Putamen (tissue), 1 donor: ENCODE measurements at places on chromosomes 5 and 9.

DNA sequence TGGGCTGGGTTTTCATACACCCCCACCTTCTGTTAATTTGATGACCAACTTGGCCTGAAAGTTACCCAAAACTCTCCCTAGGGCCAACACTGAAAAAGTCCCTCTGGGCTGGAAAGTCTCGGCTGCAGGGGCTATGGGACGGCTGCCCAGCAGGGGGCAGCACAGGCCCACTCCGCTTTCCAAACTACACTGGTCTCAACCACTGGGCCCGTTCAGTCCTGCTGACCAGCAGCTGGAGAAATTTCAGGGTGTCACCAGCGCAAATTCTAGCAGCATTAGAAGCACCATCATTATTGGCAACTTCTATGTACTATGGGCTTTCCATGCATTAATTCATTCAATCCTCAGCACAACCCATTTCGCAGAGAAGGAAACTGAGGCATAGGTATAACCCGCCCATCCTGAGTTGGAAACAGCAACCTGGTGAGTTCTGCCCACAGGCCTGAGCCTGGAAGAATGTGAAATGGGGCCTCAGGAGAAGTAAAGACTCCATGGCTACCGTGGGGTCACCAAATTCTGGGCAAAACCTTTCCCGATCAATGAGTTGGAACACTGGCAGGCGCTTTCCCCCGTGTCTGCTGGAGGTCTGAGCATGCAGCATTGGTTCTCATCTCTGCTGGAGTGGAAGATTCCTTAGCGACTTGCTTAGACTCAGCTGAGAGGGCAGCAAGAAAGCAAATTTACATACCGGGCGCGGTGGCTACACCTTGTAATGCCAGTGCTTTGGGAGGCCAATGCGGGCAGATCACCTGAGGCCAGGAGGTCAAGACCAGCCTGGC, 9.7 kb downstream of the ORM2 start:
- DNase-seq, result no peak

- DNase-seq, result no peak
These were observed 434.1 kb downstream of the ZSWIM6 start for GRCh38 chr5:61766141-61766540.

GRCh38 chr9:125988479-125989050, 241.4 kb downstream of the PBX3 start:
- no peak for DNase-seq

GRCh38 chr5:5939759-5940370, 438.5 kb downstream of the MED10 start:
- no peak for DNase-seq

- DNase-seq, result no peak
These were observed 176.6 kb downstream of the ZDHHC21 start for GRCh38 chr9:14516656-14517055.

- DNase-seq, result no peak
These were observed 75.2 kb upstream of the CPEB4 start for GRCh38 chr5:173812811-173813550.

GRCh38 chr9:22650946-22651345, 204.3 kb downstream of the DMRTA1 start:
- no peak for DNase-seq

DNA sequence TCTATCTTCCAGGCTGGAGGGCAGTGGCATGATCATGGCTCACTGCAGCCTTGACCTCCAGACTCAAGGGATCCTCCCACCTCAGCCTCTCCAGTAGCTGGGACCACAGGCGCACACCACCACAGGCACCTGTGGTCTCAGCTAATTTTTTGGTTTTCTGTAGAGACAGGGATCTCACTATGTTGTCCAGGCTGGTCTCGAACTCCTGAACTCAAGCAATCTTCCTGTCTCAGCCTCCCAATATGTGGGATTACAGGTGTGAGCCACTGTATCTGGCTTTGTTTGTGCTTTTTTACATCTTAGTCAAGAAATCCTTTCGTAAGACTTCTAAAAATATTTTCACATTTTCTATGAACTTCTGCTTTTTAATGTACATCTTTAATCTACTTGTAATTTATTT, 116.9 kb downstream of the DENND1A start:
- DNase-seq, result no peak

GRCh38 chr5:180172447-180173197, 36.4 kb downstream of the RASGEF1C start:
- no peak for DNase-seq

GRCh38 chr5:173454736-173455598, 126.8 kb upstream of the STC2 start:
- no peak for DNase-seq

GRCh38 chr5:38202741-38203140, 55.6 kb upstream of the EGFLAM start:
- DNase-seq, result no peak

DNA sequence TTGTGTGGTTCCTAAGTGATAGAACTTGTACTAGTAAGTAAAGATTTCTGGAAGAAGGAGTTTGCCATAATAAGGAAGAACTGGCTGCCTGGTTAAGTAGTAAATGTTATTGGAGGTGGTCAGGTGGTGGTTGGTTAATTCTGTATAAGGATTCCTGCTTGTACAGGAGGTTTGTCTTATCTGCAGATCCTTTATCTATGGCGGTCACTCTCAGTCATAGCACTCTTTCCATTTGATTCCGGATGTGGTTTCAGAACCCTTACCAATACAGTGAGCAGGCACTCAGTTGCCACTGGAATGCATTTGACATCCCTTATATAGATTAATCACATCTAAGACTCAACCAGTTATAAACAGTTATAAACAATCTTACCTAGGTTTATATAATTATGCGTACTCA, 50.3 kb downstream of the RAD50 start:
- no peak for DNase-seq

DNA sequence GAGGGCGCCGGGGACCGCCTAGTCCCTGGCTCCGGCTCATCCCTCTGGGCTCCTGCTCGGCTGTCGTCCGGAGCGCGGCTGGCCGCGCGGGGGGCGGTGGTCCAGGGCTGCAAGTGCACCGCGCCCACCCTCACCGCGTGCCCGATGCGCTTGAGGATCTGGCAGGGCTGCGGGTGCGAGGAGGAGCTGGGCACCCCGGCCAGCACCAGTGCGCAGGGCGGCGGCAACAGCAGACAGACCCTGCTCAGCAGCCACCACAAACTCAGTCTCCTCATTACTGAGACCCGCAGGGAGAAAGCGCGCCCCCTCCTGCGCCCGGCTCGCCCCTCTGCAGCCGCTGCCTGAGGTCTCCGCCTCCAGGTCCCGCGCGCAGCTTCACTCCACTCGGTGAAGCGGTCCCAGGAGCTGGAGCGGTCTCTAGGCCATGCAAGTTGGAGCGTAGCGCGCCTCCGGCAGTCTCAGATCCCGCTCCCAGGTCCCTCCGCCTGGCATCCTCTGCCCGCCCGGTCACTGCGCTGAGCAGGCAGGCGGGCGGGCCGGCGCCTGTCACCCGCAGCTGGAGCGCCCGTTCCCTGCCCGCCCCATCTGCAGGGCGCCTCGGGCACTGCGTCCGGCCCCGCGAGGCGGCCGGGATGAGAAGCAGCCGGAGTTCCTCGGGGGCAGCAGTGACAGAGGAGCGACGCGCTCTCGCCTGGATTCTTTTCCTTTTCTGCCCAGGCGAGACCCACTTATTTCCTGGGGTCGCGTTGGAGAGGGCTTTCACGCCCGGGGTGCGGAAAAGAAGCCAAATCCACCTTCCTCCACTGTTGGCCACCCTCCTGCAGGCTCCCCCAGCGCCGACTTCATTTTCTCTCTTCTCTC, 512 bp downstream of the GRIN3A start:
- DNase-seq, result no peak

- no peak for DNase-seq
These were observed 27.4 kb downstream of the OXCT1 start for GRCh38 chr5:41842777-41843176.

- no peak for DNase-seq
These were observed 11.3 kb downstream of the PHYKPL start for GRCh38 chr5:178221282-178221681.

DNA sequence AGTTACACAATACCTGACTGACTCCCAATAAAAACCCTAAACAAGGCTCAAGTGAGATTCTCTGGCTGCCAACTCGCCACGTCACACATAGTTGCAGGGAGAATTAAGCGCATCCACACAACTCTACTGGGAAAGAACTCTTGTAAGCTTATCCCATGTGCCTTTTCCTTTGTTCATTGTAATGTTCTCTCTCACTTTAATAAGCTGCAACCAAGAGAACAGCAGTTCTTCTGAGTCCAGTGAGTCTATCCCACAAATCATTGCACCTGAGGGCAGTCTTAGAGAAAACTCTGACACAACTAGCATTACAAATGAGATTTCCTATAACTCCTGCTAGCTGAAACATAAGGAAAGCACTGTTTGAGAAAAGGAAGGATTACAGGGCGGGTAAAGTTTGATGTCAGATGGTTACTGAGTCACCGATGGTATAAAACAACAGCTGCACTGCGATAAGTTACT, 27.4 kb downstream of the CENPK start:
- no peak for DNase-seq

DNA sequence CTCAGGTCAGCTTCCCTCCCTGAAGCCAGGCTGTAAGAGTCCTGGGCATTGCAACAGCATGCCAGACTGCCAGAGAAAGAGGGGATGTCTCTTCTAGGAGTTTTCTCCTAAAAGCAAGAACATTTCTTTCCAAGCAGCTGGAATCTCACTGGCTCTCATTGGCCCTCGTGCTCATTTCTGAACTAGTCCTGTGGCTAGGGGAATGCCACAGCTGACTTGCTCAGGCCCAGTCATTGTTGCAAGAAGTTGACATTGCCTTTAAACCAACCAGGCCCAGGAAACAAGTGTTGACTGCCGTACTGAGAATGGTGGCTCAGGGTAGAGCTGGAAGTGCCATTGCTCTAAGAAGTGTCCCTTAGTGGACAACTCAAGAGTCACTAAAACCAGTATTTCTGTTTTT, 15.0 kb upstream of the CEP120 start:
- DNase-seq, result no peak

DNA sequence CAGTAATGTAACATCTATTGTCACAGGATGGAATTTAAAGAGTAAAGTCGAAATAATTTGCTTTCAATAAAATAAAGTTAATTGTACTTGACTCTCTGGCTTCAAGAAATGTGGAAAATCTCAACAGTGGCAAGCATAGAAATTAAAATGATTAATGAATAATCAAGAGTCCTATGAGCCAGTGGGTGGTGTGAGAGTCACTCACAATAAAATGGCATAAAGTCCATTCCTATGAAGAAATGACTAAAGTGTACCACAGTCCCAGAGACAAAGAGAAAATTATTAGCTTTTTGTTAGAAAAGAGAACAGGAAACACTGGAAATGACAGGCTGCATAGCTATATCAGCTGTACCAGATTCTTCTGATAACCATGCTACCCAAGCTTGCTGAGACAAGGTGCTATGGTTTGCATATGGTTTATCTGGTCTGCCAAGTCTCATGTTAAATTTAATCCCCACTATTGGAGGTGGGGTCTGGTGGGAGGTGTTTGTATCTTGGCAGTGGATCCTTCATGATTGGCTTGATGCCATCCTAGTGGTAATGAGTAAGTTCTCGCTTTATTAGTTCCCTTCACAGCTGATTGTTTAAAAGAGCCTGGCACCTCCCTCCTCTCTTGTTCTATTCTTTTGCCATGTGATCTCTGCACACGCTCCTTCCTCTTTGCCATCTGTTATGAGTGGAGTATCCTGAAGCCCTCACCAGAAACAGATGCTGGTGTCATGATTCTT, 647.7 kb upstream of the ITGA1 start:
- DNase-seq, result no peak
